GM12864 (cell line): ENCODE measurements at places on chromosomes 2 and 18.

GRCh38 chr2:48169141-48169592, 262.9 kb upstream of the FBXO11 start:
- no peak for DNase-seq

GRCh38 chr18:79516441-79516931, 120.8 kb downstream of the NFATC1 start:
- no peak for DNase-seq

DNA sequence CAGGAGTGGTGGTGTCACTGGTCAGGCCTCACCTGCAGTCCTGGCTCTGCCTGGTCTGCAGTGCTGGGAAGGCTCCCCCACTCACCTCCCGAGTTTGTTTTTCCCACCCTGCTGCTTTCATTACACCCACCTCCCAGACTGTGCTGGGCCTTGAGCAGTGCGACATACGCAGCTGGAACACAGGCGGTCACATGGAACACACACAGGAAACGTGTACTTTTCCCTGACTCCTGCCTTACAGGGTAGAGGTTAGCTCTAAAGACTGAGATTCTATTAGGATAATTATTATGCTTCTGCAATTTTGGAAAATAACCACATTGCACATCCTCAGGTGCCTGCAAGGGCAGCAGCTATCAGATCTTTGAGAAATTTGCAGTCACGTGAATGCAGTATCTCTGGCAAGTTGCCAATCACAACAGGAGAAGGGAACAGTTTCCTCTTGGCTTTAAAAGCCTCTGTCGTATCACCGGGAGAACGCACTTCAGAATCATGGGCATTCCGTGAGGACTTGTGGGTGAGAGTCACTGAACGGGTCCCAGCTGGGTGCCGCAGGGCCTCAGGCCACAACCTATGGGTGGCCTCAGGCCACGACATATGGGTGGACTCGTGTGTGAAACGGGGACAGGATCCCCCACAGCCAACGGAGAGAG, 136.5 kb downstream of the ZNF236 start:
- no peak for DNase-seq

DNA sequence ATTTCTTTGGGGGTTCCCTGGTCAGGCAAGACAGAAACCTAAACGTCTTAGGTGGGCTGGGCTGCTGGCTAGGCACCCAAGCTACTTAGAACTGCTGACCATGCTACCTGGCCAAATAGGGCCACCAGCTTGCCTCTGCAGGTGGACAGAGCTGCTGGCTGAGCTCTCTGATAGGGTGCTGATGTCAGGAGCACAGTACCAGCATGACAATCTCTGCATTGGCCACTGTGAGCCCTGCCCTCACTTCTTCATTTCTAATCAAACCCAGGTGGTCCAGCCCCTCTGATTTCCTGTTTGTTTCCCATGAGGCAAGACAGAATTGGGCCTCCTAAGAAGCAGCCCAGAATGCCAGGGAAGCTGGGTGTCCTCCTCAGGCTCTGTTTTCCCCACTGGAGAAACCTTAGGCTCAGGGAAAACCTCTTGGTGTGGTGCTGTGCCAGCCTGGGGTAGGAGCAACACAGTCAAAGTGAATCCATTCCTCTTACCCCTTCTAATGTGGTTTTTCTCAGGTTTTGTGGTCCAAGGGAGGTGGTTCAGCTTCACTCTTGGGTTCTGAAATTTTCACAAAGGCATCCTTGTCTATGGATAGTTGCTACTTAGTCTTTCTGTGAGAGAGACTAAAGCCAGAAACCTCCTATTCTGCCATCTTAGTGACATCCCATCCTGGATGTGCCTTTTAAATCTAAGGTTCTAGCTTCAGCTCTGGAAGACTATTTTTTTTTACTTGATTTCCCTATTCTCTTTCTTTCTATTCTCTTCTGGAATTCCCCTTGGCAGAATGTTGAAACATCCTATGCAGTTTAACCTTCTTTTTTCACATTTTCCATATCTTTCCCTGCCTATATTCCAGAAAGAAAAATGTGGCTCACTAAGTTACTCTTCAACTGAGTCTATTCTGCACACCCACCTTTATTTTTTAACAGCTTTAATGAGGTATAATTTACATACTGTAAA, 15.2 kb downstream of the SP100 start:
- no peak for DNase-seq

DNA sequence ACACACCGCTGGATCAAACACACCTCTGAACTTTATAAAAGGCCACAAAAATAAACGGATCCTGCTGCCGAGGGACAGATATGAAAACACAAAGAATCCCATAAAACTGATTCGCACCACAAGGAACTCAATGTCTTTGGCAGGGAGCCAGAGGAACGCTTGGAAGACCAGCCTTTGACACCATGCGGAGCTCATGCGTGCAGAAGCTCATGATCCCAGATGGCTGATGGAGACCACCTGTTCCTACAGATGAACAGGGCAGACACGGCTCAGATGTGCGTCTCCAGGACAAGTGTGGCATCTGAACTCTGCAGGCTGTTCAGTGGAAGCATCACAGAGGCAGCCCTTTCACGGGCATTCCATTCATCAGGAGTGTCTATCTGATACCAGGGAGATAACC, 24.9 kb downstream of the COPS9 start:
- DNase-seq: no peak

DNA sequence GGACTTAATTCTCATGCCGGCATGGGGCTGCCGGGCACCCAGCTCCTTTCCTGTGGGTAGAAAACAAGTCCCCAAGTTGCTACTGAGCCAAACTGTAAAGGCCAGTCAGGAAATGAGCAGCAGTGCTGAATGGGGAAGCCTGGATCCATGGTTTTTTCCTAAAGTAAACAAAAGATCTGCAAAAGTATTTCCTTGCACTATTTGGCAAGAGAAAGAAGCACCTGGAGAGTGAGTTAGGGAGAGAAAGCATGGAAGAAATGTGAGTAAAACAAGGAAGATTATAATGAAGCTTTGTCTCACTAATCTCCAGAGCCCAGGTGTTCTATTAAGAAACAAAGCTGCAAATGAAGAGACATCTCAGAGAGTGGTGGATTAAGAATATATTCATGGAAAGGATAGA, 117.6 kb downstream of the METTL8 start:
- DNase-seq: no peak

DNA sequence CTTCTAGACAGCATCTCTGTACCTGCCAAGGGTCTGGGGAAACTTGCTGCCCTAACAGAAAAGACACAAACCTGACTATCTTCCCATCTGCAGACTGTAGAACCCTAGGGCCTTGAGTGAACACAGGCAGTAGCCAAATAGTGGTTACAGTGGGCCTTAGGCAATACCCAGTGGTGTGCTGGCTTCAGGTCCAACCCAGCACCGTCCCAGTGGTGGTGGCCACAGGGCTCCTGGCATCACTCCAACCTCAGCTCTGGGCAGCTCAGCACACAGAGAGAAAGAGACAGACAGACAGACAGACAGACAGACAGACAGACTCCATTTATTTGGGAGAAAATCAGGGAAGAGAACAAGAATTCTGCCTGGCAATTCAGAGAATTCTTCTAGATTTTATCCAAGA, 29.3 kb upstream of the UPP2 start:
- no peak for DNase-seq

- DNase-seq: no peak
These were observed 28.4 kb upstream of the DYNC2LI1 start for GRCh38 chr2:43745457-43745856.

DNA sequence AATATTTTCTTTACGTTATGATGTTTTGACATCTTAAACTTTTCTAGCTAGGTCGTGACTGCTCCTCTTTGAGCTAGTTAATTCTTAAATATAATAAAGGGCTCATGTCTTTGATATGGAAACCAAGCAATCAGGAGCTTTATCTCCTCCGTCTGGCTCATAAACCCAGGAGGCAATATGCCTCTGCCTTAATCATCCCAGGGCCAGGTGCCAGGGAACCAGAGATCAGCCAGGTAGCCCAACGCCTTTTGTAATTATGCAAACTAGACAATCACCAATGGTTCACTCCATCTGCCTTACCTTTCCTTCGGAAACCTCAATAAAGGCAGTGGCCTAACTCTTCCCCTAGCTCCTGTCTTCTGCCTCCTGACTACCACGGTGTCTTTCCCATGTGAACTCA, 213.7 kb downstream of the KCNJ3 start:
- DNase-seq: no peak

DNA sequence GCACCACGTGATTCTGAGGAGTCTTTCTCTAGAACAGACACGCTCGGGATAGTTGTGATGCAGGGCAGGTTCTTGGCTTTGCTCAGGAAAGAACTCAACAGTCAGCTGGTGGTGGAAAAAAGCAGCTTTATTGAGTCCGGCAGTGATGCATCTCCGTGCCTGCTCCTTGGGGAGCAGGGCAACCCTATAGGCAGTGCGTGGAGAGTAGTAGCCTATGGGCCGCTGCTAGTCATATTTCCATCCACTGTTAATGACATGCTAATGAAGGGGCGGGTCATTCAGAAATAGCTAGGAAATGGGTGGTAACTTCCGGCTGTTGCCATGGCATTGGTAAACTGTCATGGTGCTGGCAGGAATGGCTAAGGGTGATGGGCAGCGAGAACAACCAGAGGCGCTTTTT, 11.6 kb upstream of the ACKR3 start:
- no peak for DNase-seq

GRCh38 chr2:166614029-166614428, 120.0 kb upstream of the SCN7A start:
- no peak for DNase-seq

DNA sequence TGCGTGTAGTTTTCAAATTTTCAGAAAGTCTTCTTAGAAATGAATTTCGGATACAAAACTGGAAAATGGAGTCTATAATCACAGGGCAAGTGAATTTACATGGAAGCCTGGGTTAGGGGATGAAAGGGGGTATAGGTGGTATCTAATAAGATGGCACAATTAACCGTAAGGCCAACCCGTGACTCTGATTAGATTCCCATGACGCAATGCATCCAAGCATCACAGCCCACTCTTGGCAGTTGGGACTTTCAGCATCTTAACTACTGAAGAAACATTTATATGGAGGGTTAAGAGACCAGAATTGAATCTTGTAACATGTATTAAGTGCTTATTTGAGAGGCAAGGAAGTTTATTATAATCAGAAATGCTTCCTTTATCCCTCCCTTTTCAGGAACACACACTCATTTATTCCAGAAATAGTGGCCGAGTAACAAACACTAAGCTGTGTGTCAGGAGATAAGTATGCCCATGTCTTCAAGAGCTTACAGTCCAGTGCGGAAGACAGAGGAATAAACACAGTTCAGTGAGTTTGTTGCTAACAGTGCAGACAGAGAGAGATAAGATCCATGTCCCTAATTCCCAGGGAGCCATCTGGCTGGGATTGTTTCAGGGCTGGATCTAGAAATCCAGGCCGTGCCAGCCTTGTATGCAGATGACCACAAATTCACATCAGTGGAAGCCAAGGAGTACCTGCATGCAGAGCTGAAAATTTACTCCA, 151.2 kb downstream of the ANTXR1 start:
- DNase-seq: no peak

GRCh38 chr2:179251870-179252269, 12.8 kb downstream of the SESTD1 start:
- DNase-seq: no peak

GRCh38 chr2:158795195-158795924, at the start of gene DAPL1:
TSS of gene DAPL1 (plus strand) at chr2:158795317. CDS start at chr2:158795373, 56 bp downstream.
- DNase-seq: no peak

DNA sequence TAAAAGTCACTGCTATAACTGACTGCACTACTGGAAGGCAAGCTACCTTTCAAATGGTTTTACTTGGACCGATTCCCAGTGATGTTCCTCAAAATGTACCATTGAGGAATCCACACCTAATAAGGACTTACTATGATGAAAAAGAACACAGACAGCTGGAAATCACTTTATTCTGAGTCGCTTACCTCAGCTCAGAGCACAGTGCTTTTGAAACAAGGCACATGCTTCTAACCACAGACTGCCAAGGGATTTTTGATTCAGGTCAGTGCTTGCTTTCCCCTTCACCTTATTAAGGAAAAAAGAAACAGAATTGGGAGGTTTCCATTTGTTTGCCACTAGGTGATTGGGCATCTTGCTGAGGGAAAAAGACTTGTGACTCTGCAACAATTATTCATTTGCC, 707.5 kb upstream of the FSHR start:
- DNase-seq: no peak

DNA sequence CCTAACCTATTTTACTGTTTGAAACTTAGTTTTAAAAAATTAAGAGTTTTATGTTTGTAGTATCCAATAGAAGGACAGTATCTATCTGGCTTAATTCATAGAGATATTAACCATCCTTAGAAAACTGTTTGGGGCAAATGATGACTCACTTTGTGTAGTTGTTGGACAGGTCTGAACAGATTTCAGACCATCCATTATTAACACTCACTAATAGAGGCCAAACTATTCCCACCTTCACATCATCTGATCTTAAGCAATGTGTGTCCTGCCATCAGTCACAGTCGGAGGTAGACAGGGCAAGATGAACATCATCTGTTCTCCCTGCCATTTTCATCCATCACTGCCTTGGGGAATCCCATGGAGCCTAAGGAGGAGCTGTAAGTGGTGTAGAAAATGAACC, 164.6 kb upstream of the DCC start:
- DNase-seq: no peak

- DNase-seq: no peak
These were observed 696.5 kb downstream of the TDRD15 start for GRCh38 chr2:21820271-21820670.

DNA sequence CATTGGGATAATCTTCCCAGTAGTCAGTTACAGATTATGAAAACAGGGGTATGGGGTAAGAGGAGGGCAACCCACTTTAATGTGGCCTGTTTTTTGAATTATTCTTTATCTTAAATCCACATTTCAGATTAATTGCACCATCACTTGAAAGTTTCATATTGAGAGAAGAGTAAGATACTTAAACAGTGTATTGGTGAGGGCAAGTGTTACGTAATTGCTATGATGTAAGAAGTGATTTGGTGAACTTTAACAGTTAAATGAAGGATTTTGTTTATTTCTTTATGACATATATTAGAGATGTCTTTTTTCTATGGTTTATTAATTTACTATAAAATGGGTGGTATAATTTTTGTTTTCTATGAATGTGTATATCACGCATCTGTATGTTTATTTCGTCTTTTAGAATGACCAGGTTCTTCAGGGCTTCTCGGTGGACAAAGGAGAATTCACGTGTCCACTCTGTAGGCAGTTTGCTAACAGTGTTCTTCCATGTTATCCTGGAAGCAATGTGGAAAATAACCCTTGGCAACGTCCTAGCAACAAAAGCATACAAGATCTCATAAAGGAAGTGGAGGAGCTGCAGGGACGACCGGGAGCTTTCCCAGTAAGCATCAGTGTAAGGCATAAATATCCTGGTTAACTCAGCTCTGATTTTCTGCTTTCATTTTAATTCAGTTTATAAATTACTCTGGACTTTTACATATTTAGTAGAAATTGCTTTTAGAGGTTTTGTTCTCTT, 171.2 kb upstream of the MYO3B start:
- DNase-seq: no peak

DNA sequence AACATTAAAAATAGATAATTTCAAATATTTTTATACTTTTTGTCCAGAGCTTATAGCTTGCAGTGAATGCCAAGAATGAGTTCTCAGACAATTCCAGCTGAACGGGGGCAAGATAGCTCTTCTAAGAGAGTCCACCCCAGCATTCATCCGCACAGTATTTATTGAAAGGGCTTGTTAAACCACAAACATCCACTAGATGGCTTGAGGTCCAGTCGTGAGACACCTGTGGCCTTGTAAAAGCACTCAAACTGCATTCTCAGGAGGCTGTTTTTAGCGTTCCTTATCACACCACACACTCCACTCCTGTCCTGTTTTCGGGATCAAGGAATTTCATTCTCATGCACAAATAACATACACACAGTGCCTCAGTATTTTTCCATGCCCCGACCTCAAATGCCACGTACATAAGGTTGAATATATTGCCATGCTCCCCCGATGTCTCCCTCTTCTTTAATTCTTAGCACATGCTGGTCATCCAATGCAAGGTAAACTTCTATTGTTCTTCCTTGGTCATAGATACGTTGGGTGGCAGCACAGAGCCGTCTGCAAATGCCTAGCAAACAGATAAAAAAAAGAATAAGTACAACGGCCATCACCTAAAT, 47.4 kb downstream of the DNAJC10 start:
- DNase-seq: no peak
